ENCODE measurements at places on chromosomes 13 and 19.

GRCh38 chr13:78325585-78325984 lies 277.8 kb downstream of the POU4F1 start:
- DNase-seq, result no peak

- DNase-seq, result no peak
Observed at GRCh38 chr13:91362908-91363307, 15.4 kb downstream of the MIR17HG start.

DNA sequence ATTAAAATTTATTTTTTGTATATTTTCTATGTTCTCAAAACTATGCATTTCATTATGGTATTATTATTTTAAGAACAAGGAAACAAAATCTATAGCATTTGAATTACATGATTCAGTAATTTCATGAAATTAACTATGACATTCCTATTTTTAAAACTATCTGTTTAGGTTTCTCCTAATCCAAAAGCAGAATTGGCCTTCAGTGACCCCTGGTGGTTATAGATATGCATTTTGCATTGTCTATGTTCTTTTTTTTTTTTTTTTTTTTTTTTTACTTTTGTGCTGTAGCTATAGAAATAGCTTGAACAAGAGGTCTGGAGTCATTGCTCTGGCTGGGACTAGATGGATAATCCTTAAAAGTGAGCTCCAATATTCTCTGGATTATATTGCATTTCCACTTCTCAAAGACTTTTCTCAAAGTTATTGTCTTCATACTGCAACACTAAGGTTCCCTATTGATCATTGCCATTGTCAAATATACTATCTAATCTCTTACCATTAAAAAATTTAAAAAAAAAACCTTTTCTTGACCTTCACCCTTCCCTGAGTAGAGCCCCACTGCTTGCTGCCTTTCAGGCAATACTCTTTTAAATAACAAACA lies 15.9 kb upstream of the DNAJC3 start:
- DNase-seq, result no peak

DNA sequence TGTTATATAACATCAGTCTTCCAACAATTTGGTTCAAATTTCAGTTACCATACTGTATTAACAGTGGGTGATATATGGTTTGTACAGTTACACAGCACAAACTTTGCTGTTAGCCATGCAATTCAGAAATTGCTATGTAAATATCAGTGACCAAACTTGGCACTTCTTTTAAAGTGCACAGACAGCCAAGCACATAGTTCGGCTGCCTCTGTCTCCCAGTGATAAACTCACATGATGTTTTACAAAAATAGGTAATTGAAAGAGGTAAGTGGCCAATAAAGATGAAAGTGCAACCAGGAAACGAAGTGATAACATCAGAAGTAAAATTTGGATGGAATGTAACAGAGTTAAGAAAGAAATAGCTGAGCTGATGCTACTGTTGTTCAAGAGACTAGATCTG lies 143.9 kb downstream of the PCDH9 start:
- no peak for DNase-seq

DNA sequence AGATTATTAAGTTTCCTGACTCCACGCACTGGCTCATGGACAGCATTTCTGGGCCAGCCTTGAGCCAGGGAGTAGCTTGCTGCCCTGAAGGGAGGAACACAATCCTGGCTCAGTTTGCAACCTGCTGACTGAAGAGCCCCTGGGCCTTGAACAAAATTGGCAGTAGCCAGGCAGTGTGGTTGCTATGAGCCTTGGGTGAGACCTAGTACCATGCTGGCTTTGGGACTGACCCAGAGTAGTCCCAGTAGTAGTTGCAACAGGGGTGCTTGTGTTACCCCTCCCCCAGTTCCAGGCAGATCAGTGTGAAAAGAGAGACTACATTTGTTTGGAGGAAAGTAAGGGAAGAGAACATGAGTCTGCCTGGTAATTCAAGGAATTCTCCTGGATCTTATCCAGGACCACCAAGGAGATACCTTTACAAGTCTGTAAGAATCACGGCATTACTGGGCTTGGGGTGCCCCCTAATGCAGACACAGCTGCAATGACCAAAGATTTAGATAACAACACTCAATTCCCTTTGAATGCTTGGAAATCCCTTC lies 22.0 kb downstream of the ITGBL1 start:
- DNase-seq, result no peak

GRCh38 chr19:48350856-48351255 lies 12.9 kb downstream of the TMEM143 start:
- DNase-seq, result no peak

DNA sequence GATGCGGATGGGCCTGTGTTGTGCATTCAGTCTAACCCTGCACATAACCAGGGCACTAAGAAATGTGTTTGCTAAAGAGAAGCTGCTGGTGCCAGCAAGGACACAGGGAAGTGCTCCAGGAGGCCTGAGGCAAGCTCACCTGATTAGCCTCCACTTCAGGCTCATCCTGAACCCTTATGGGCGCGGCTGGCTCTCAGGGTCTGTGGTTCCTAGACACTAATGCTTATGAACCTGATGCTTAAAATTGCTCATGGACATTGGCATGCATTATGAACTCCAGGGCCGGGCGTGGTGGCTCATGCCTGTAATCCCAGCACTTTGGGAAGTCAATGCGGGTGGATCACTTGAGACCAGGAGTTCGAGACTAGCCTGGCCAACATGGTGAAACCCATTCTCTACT lies 34.3 kb downstream of the SERP2 start:
- no peak for DNase-seq

DNA sequence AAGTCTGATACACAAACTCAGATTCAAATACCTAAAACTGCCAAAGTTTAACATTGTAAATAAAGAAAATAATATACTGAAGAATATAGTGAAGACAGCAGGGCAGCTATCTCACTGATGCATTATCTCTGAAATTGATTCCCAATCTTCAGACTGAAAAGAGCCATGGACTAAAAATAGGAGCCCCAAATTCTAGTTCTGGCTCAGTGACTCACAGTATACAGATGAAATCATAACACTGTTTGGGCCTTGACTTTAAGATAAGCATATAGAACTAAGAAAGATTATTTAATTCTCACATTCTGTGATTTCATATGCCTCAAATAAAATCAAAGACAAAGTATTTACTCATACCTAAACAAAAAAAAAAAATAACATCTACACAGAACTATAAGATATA lies 53.9 kb downstream of the RBM26 start:
- DNase-seq, result no peak

- DNase-seq, result no peak
Observed at GRCh38 chr19:3389876-3390371, 23.5 kb downstream of the NFIC start.

DNA sequence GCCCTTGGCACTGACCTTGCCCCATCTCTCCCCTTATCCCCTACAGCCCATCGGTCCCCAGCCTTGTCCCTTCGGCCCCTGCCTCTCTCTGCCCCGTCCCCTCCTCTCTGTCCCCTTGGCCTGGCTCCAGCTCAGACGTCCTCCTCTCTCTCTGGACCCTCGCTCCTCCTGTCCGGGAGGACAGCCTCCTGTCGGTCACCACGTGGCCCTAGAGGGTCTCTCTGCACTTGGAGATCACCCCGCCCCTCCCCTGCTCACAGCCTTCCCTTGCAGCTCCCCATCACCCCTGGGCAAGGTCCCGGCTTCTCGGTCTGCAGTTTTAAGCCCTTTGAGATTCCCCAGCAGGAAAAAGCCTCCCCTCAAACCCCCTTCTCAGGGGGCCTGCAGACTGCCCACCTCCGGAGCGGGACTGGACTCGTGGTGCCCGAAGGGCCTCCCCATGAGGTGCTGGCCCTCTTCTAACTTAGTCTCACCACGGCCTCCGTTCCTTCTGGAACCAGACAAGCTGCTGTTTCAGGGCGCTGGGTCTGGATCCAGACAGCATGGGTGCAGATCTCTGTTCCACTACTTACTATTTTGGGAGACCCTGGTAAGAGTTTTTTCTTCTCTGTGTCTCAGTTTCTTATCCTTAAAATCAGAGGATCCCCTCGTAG lies 3.3 kb upstream of the KLK15 start:
- DNase-seq, result no peak

DNA sequence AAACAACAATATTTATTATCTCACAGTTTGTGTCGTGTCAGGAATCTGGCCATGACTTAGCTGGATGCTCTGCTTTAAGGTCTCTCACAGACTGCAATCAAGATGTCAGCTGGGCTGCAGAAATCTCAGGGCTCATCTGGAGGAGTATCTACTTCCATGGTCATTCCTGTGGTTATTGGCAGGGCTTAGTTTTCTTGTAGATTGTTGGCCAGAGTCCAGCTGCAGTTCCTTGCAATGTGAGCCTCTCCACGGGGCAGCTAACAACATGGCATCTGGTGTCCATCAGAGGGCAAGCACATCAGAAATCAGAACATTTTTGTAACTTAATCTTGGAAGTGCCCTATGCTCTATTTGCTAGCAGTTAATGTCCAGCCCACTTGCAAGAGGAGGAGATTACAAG lies 45.7 kb upstream of the TDRD3 start:
- no peak for DNase-seq

DNA sequence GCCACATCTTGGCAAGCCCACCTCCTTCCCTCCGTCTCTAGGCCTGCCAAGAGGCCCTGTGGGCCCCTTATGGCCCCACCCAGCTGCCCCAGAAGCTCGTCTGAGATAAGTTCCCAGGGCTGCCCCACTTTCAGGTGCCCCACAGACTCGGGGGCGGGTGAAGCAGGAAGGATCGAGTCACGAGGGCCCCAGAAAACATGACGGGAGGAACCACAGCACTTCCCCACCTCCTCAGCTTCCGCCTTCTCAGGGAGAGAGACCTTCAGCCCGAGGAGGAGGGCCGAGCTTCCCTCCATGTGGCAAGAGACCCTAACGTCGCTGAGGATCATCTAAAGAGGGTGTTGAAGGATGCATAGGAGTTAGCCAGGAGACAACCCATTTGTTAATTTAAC lies 4.5 kb upstream of the IL12RB1 start:
- peak; percentile 85 for DNase-seq

DNA sequence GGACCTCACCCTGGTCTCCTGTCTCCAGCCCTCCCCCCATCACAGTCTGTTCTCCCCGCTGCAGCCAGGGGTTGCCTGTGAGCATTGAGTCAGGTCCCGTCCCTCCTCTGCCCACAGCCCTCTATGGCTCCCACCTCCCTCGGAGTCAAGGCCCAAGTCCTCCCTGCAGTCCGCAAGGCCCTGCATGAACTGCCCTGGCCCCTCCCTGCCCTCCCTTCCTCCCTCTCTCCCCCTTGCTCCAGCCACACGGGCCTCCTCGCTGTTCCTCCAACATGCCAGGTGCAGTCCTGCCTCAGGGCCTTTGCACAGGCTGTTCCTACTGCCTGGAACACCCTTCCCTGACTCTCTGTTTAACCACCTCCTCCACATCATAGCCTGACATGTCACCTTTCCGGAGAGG lies 2.8 kb downstream of the TINCR start:
- DNase-seq, result no peak

GRCh38 chr13:44232774-44233173 lies 140.8 kb upstream of the SERP2 start:
- DNase-seq, result no peak

DNA sequence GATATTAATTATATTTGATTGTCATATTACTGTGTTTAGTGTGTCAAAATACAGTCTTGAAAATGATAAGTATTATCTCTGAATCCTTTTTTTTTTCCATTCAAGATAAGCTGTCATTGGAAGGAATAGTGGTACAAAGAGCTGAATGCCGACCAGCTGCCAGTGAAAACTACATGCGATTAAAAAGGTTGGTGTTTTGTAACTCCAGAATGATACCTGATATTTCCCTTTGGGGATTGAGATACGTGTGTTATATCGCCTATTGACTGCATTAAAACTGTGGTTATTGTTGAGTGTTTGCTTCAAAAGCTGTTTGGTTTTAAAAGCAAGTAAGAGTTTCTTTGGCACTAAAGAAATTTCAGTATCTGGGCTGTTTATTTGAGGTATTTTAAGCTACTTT lies 6.5 kb upstream of the KCTD4 start:
- no peak for DNase-seq

DNA sequence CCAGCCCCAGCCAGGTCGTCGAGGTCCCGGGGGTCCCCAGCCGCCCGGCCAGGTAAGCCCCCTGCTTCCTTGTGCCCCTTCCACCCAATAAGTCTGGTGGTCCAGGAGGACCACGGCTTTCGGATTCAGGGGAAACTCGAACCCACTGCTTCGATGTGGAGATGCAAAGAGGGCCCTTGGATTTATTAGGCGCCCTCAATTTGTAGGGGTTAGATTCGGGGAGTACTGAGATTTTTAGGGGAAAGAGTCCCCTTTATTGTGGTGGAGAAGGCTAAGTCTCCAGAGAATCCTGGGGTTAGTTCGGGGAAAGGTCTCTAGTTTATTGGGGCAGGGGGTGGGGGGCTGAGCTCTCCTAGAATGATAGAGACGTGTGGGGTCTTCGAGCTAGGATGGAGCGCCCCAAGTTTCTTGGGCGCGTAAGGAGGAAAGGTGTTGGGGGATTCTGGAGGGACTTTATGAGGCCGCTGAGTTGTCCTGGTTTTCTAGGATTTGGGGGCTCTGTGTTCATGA lies 3.8 kb upstream of the LTBP4 start:
- DNase-seq, result no peak

DNA sequence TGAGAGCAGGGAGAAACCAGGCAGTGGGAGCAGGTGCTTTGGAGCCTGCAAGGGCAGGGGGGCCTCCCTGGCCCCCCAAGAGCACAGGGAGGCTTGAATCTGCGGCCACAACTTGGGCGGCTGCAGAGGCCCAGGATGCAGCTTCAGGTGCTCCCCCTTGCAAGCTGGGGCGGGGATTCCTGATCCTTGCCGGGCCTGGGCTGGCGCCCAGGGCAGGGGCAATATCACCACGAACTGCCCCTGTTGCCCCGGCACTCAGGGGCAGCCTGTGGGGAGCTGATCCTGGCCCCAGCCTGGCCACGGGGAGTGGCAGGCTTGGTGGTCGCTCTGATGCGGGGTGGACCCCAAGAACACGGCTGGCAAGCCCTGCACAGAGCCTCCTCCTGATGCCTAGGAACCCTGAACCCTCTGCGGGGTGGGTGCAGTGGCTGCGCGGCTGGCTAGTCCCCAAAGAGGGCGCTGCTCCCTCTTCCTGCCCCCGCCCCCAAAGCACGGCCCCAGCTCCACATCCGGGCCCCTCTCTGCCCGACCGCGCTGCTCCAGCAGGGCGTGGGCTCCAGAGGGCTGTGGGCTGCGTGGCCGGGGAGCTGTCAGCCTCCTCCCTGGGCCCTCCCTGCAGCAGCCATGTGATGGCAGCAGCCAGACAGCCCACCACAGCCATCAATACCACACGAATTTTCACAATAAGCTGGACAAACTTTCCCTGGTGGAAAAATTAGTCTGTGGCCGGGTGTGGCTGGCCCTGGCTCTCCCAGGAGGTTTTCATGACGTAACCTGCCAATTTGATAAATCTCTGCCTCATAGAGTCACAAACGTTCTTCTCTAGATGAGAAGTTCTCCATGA lies 21.0 kb downstream of the TNFSF9 start:
- peak; percentile 69 for DNase-seq

GRCh38 chr13:110554946-110555345 lies 6.6 kb downstream of the RAB20 start:
- DNase-seq, result no peak

- no peak for DNase-seq
Observed at GRCh38 chr19:4844348-4845179, 13.1 kb upstream of the TICAM1 start.

Measured in stimulated activated CD4-positive, alpha-beta T cell treated with anti-CD3 and anti-CD28 coated beads, Interleukin-2, amount 100 ng/mL, for 24 hours (primary cell).